ENCODE measurements at places on chromosomes 13 and 19. TPM values are rescaled to one million over a fixed set of nuclear protein-coding genes. Genes with fewer than 3 reads are reported as not detected.

GRCh38 chr19:48433337-48433736 lies 12.4 kb upstream of the GRWD1 start:
- DNase-seq = no peak
- H3K27me3 ChIP-seq = no peaks in the 10 kb centered on the region
- H3K4me3 ChIP-seq = no peak overlapping the region
- H3K27ac ChIP-seq = no peak overlapping the region
- peaks cover 4% of the 10 kb centered on the region for H3K36me3 ChIP-seq
- H3K4me1 ChIP-seq = peaks cover 7% of the 10 kb centered on the region

DNA sequence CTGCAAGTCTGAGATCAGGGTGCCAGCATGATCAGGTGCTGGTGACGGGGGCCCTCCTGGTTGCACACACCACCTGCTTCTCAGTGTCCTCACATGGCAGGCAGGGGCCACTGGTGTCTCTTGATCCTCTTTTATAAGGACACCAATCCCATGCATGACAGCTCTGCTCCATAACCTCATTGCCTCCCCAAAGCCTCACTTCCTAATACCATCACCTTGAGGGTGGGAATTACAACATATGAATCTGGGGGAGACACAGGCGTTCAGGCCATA lies 15.0 kb upstream of the MIER2 start:
- H3K4me1 ChIP-seq = no peaks in the 10 kb centered on the region
- DNase-seq = no peak

The VSTM1 gene
- not detected for total RNA-seq

The ZNF586 gene
- 20.1 TPM for total RNA-seq

- H3K27ac ChIP-seq = no peak overlapping the region
- H3K27me3 ChIP-seq = no peaks in the 10 kb centered on the region
- H3K36me3 ChIP-seq = no peaks in the 10 kb centered on the region
- no peak for DNase-seq
- no peak overlapping the region for H3K4me3 ChIP-seq
- no peaks in the 10 kb centered on the region for H3K4me1 ChIP-seq
Measured at GRCh38 chr13:65330287-65330686, 1899.8 kb downstream of the PCDH9 start.

DNA sequence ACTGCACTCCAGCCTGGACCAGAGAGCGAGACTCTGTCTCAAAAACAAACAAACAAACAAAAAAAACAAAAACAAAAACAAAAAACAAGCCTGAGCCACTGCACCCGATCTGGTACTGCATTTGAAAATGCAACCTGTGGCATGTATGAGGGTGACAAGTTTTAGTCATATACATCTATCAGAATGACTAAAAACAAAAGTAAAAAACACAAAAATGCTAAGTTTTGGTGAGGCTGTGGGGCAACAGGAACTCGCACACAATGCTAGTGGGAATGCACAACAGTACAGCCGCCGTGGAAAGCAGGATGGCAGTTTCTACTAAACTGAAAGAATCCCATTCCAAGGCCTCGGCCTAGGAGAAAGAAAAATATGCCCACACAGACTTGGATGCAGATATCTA lies 7.8 kb downstream of the EBPL start:
- H3K4me3 ChIP-seq = no peak overlapping the region
- no peaks in the 10 kb centered on the region for H3K27me3 ChIP-seq
- DNase-seq = no peak
- peaks cover 9% of the 10 kb centered on the region for H3K4me1 ChIP-seq
- peaks cover 11% of the 10 kb centered on the region for H3K36me3 ChIP-seq

The SERPINE3 gene
- not detected for total RNA-seq

- DNase-seq = no peak
- H3K27ac ChIP-seq = no peak overlapping the region
- H3K36me3 ChIP-seq = peaks cover 9% of the 10 kb centered on the region
- no peaks in the 10 kb centered on the region for H3K4me1 ChIP-seq
- no peaks in the 10 kb centered on the region for H3K27me3 ChIP-seq
Measured at GRCh38 chr13:72970301-72970880, 88.4 kb upstream of the KLF5 start.

- H3K27me3 ChIP-seq = no peaks in the 10 kb centered on the region
- no peaks in the 10 kb centered on the region for H3K36me3 ChIP-seq
- no peak overlapping the region for H3K4me3 ChIP-seq
- DNase-seq = no peak
- no peaks in the 10 kb centered on the region for H3K4me1 ChIP-seq
Measured at GRCh38 chr19:27865927-27866777, 1346.8 kb downstream of the UQCRFS1 start.

The CGB3 gene
- not detected for total RNA-seq

GRCh38 chr13:79939689-79940088 lies 401.2 kb downstream of the SPRY2 start:
- no peaks in the 10 kb centered on the region for H3K27me3 ChIP-seq
- H3K4me1 ChIP-seq = peaks cover 49% of the 10 kb centered on the region
- H3K4me3 ChIP-seq = no peak overlapping the region
- no peaks in the 10 kb centered on the region for H3K36me3 ChIP-seq
